ENCODE measurements at places on chromosomes 2 and 18. TPM values are rescaled to one million over a fixed set of nuclear protein-coding genes. Genes with fewer than 3 reads are reported as not detected.
A peak's percentile ranks its signal among the peaks of the same experiment; 100 is the strongest.

The COL4A3 gene
- 1.4 TPM for total RNA-seq

DNA sequence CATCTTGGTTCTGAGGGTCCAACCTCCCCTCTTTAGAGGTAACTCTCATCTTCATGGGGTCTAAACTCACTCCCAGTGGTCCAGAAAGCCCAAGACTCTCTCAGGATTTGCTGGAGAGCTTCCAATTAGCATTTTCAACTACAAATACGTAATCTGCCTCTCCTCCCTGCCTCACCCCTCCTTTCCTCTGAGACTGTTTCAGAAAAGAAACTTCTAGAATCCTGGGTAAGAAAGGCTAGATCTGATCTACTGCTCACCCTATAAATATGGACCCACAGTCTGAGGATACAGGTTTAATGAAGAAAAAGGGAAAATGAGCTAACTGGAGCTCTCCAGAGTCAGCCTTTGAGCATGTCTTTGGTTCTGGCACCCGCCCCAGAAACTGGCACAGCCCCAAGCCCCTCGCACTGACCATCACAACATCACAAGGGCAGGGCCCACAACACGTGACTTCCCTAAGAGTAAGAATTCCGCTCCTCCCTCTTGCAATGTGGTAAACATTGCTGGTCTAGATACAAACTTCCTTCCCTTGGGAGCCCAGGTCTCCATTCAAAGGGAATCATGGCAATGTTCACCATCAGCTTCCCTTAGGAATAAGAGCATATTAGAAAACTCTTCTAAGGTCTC lies 21.7 kb upstream of the IHH start:
- H3K27ac ChIP-seq: peak overlapping the region; percentile 5
- peaks cover 8% of the 10 kb centered on the region for H3K36me3 ChIP-seq
- H3K4me1 ChIP-seq: no peaks in the 10 kb centered on the region
- DNase-seq: no peak
- H3K27me3 ChIP-seq: no peaks in the 10 kb centered on the region

The CABYR gene
- 1.1 TPM for total RNA-seq

DNA sequence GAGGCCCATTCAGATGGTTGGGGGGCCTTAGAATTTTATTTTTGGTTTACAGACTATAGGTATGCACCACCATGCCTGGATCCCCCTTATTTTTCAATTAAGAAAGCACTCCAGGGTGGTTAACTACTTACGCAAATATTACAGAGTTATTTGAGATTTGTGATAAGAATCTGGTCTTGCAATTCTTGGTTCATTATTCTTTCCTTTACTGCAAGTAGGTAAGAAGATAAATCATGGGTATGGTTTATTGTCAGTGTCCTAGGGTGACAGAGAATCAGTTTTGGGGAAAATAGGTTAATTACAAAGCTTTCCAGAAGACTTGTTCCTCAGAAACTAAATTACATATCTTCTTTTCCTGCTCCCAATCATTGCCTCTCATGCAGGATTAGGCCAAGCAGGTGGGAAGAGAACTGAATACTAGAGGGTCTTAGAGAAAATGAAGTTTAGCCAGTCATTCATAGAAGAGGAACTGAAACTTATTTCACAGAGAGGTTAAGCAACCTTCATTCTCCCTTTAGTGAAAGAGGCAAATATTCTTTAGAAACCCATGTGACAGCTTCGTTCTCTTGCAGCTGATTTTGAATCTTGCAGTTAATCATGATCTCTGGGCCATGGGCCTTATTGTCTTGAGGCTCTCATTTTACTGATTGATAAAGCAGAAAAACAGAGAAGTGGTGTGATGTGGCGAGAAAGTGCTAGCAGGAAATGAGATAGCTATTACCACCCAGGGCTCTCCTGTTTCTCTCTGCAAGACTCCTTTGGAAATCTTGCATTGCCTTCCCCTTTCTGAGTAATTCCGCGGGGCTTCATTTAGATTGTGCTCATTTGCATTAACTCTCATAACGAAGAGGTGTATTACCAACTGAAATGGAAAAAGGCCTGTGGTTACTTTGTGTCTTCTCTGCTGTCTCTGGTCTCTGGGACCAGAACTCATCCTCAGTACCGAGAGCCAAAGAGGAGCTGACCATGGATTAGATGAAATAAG lies 44.8 kb upstream of the ARHGAP25 start:
- no peak for DNase-seq
- H3K36me3 ChIP-seq: no peaks in the 10 kb centered on the region
- H3K4me1 ChIP-seq: no peaks in the 10 kb centered on the region
- H3K4me3 ChIP-seq: no peak overlapping the region

The ZEB2 gene
- 55.1 TPM for total RNA-seq

The SATB2 gene
- 2.5 TPM for total RNA-seq

GRCh38 chr2:172673056-172673683 lies 62.5 kb upstream of the RAPGEF4 start:
- no peak for DNase-seq
- H3K27me3 ChIP-seq: no peaks in the 10 kb centered on the region
- H3K27ac ChIP-seq: no peak overlapping the region

- no peaks in the 10 kb centered on the region for H3K27me3 ChIP-seq
- no peak overlapping the region for H3K27ac ChIP-seq
- peaks cover 18% of the 10 kb centered on the region for H3K36me3 ChIP-seq
- DNase-seq: no peak
These were observed 19.3 kb downstream of the PPP4R1 start for GRCh38 chr18:9594823-9595596.

DNA sequence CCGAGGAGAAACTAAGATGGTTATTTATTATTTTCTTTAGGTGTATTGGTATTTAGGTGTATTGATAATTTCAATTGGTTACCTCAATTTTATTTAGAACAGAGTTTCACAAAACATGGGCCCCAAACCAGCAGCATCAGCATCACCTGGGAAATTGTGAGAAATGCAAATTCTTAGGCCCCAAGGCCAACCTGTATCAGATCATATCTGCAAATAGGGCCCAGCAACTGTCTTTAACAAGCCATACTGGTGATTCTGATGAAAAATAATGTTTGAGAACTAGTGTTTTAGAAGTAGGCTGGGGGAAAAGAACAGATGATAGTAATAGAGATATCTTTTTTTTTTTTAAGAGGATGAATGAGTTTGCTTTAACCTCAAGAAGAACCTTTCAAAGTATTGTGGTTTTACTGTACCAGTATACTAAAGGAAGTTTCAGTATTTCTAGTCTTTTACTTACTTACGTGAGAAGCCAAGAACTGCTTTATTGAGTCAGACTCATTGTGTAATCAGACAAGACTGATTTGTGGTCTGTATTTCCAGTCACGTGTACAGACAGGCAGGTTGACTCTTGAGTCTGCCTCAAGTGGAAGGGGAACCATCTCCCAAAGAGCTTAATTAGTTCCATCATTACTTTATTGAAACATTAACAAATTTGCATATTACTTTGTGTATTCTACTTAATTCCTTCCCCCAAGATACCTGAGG lies 60.4 kb upstream of the GAREM1 start:
- H3K4me3 ChIP-seq: no peak overlapping the region
- no peaks in the 10 kb centered on the region for H3K4me1 ChIP-seq
- no peak for DNase-seq

- no peak overlapping the region for H3K4me3 ChIP-seq
- H3K4me1 ChIP-seq: no peaks in the 10 kb centered on the region
- no peak for DNase-seq
- H3K27me3 ChIP-seq: no peaks in the 10 kb centered on the region
These were observed 971.1 kb upstream of the ACVR2A start for GRCh38 chr2:146873646-146874259.

The TUBA4B gene
- not detected for total RNA-seq

GRCh38 chr2:126898636-126899035 lies at the start of gene TEX51:
Gene TEX51, plus strand, starts transcription at chr2:126898890. Its CDS starts 29 bp downstream, at chr2:126898919.
- no peak within 1 kb of the TSS for H3K27ac ChIP-seq
- H3K27me3 ChIP-seq: no peaks in the 10 kb centered on the region
- H3K36me3 ChIP-seq: no peaks in the 10 kb centered on the region
- H3K4me3 ChIP-seq: no peak within 1 kb of the TSS
- no peaks in the 10 kb centered on the region for H3K4me1 ChIP-seq

The MFSD2B gene
- total RNA-seq: not detected

- H3K27me3 ChIP-seq: no peaks in the 10 kb centered on the region
- H3K4me1 ChIP-seq: no peaks in the 10 kb centered on the region
- DNase-seq: no peak
- H3K4me3 ChIP-seq: no peak overlapping the region
- no peaks in the 10 kb centered on the region for H3K36me3 ChIP-seq
- H3K27ac ChIP-seq: no peak overlapping the region
These were observed 34.3 kb downstream of the NETO1 start for GRCh38 chr18:72833471-72833870.

The YPEL5 gene
- total RNA-seq: 116 TPM

DNA sequence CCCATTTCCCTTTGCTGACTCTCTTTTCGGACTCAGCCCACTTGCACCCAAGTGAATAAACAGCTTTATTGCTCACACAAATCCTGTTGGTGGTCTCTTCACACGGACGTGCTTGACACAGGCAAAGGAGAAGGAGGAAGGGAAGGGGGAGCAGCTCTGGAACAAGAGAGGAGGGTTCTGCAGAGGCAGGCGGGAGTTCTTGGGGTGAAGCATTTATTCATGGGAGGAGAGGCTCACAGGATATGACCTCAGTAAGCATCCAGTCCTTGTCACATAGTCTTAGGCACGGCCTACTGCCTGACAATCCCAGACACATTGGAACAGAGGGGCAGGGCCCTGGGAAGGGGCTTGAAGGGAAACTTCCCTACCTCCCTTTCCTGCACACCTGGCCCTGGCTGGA lies 171.7 kb upstream of the HS6ST1 start:
- no peak overlapping the region for H3K27ac ChIP-seq
- H3K36me3 ChIP-seq: no peaks in the 10 kb centered on the region
- H3K4me3 ChIP-seq: no peak overlapping the region

GRCh38 chr18:9123520-9123919 lies 13.1 kb upstream of the ANKRD12 start:
- H3K27me3 ChIP-seq: no peaks in the 10 kb centered on the region
- no peak overlapping the region for H3K4me3 ChIP-seq
- peaks cover 62% of the 10 kb centered on the region for H3K36me3 ChIP-seq
- H3K27ac ChIP-seq: no peak overlapping the region

DNA sequence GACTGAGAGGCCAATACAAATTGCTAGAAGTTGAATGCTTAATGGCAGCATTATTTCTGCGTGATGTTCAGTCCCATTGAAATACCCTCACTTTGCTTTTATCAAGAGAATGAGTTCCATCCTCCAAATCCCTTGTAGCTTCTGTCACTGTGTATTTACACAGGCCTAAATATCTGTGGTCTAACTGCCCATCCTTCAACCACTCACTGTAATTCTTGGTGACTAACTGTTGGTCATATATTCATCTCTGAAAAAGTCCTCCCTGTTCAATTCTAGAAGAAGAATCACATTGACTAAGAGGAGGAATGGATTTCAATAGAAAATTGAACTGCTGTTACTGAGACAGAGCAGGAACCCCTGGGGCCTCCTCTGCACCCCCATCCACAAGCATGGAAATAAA lies 74.2 kb upstream of the L3MBTL4 start:
- H3K4me3 ChIP-seq: no peak overlapping the region
- H3K4me1 ChIP-seq: no peaks in the 10 kb centered on the region
- no peak for DNase-seq
- no peaks in the 10 kb centered on the region for H3K27me3 ChIP-seq
- H3K27ac ChIP-seq: no peak overlapping the region

GRCh38 chr2:27863146-27863545 lies 27.0 kb downstream of the RBKS start:
- H3K27me3 ChIP-seq: no peaks in the 10 kb centered on the region
- DNase-seq: no peak
- no peak overlapping the region for H3K27ac ChIP-seq
- no peaks in the 10 kb centered on the region for H3K36me3 ChIP-seq
- no peak overlapping the region for H3K4me3 ChIP-seq
- no peaks in the 10 kb centered on the region for H3K4me1 ChIP-seq

GRCh38 chr2:65999103-65999502 lies 435.8 kb upstream of the MEIS1 start:
- no peaks in the 10 kb centered on the region for H3K36me3 ChIP-seq
- DNase-seq: no peak
- no peak overlapping the region for H3K4me3 ChIP-seq
- H3K4me1 ChIP-seq: no peaks in the 10 kb centered on the region

DNA sequence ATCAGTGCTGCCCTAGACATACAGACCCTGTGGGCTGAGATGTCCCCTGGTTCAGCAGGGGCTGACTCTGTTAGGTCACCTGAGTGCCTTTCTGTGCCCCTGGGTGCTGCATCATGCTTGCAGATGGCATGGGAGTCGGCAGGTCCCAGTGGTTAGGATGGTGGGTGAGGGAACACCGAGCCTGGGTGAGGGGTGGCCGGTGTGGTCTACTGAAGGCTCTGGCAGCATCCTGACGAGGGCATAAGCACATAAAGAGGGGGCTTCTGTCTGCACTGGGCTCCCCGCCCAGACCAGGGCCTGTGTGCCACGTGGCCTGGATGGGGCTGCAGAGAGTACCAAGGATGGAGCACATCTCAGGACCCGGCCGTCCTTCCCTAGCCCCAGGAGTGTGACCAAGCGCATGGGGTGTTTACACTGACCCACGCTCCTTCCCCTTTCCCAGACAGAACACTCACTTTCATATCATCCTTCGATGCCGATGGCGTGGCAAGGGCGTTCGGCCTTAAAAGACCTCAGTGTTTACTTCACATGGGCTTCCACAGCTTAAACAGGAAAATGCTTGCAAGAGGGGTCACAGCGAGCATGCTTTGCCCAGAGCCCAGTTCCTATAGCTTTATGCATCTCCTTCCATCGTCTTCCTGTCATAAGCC lies 115.1 kb downstream of the STPG4 start:
- peaks cover 84% of the 10 kb centered on the region for H3K4me1 ChIP-seq
- no peak for DNase-seq
- H3K27me3 ChIP-seq: no peaks in the 10 kb centered on the region
- peak overlapping the region; percentile 83 for H3K27ac ChIP-seq

GRCh38 chr2:173230181-173230580 lies 124.5 kb upstream of the CDCA7 start:
- H3K36me3 ChIP-seq: peaks cover 16% of the 10 kb centered on the region
- no peak overlapping the region for H3K4me3 ChIP-seq
- H3K27me3 ChIP-seq: no peaks in the 10 kb centered on the region
- no peak for DNase-seq
- no peak overlapping the region for H3K27ac ChIP-seq

The CERKL gene
- not detected for total RNA-seq

The TNFAIP6 gene
- total RNA-seq: 4.9 TPM
